ENCODE measurements at places on chromosomes 13 and 19.

- no peak for DNase-seq
Measured at GRCh38 chr13:113964251-113964995, 9.5 kb downstream of the C13orf46 start.

DNA sequence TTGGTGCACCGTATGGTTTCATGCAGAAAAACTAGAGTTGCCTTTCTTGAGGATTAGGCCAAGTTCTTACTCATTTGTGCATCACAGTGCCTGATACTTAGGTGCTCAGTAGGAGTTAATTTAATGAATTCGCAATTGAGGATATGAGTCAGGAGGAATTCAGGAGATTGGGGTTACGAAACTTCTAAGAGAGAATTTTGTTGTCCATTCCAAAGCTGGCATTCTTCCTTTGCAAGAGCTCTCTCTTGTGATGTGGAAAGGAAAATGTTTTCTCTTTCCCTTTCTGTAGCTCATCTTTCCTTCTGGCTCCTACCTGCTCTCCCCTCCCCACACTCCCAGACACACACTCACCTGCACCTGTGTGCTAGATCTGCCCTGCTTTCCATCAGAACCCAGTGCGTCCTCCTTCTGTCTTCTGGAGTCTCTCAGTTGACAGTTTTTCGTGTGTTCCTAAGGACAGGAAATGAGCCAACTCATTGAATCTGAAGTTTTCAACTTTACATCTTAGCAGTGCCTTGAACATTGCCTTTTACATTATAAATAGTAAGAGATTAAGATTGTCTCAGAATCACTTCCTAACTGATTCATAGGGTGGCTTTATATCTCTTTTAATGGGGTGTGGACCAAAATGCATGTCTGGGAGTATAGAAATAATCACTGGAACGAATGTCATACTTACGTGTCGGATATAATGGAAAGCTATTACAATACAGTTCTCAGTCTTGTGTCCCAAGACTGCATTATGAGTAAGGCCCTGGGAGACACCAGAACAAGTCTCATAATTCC lies 19.7 kb upstream of the ERCC5 start:
- DNase-seq = no peak

DNA sequence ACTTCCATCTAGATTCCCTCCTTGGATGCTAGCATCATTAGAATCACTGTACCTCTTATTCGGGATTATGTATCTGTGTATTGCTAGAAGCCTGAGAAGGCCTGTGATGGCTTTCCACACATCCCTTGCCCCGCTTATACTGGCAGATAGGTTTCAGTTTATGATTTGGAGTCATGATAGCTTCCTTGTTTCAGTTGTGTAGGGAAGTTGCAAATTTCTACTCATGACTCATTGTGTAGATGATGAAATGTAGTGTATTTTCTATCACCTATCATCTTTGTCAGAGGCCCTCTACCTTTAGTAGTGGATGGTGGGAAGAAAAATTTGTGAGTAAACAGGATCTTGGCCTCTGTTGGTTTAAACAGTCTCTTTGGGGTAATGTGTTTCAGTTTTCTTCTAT lies 165.2 kb downstream of the GGACT start:
- DNase-seq = no peak

GRCh38 chr13:75489502-75490263 lies 7.7 kb upstream of the TBC1D4 start:
- DNase-seq = no peak

GRCh38 chr13:108987517-108987916 lies 358.1 kb downstream of the MYO16 start:
- no peak for DNase-seq

Data from memory B cell (primary cell).